ENCODE measurements at places on chromosomes 4 and X. TPM values are rescaled to one million over a fixed set of nuclear protein-coding genes. Genes with fewer than 3 reads are reported as not detected.

- no peak for DNase-seq
Measured at GRCh38 chrX:1741816-1742394, 127.0 kb downstream of the ASMT start.

- no peak for DNase-seq
Measured at GRCh38 chrX:17098516-17099247, 152.2 kb downstream of the REPS2 start.

DNA sequence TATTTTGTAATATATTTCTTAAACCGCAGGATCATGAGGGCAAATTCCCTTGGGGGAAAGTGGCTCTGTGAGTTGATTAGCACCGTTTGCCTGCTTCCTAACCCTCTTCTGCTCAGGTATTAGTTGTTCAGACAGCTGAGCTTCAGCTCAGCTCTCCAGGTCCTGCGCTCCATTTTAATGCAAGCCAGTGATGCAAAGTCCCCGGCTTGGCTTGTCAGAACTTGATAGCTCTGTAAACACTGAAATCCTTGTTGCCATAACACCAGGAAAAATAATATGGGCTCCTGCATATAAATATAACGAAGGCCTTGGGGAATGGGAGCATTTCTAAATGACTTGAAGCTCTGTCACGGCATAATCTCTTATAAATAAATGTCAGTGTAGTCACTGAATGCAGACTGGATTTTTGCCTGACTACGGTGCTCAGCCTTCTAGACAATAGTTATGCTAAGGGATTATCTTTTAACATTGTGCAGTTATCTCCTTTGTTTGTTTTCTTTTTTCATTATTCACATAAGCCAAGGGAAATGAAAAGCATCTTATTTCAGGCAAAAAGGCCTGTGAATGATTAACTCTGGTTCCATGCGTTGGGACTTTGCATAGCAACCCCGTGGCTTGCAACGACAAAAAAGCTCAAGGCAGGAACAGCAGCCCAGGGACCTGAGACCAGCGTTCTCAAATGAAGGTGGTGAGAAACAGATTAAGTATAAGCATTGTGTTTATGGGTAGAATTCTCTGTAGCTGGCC, 253.2 kb downstream of the SPRY1 start:
- DNase-seq, result peak; percentile 81

GRCh38 chr4:118817178-118817930, 18.6 kb downstream of the SEC24D start:
- DNase-seq, result no peak

- no peak for DNase-seq
Measured at GRCh38 chr4:168154546-168155277, 62.4 kb downstream of the ANXA10 start.

GRCh38 chr4:15936495-15936894, 2.0 kb downstream of the FGFBP1 start:
- DNase-seq, result no peak

DNA sequence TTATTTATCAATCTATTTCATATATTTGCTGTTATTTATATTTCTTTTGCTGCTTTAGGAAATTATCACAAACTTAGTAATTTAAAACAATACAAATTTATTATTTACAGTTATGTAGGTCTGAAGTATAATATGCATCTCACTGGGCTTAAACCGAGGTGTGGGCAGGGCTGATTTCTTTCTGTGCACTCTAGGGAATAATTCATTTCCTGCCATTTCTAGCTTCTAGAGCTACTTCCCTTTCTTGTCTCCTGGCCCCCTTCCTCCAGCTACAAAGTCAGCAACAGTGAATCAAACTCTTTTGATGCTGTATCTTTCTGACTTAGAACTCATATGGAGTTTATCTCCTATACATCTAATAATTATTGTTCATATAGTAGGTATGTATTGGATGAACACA, 303.5 kb upstream of the ARSJ start:
- DNase-seq, result no peak

DNA sequence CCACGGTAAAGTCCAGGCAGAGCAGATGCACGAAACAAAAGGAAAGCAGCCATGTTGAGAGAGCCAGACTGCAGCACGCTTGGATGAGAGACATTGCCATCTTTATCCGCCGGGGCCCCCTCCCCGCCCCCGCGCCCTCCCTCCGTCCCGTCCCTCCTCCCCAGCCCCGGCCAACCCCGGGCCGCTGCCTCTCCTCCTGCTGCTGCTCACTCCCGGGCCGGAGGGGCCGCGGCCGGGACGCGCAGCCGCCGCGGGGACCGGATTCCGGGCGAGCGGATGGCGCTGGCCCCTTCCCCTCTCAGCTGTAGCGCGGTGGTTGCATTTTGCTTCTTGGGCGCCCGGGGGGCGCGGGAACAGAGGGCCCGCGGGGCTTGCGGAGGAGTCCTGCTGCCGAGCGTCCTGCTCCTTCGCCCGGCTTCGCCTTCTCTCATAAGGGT, 542 bp downstream of the RNF150 start:
- no peak for DNase-seq

DNA sequence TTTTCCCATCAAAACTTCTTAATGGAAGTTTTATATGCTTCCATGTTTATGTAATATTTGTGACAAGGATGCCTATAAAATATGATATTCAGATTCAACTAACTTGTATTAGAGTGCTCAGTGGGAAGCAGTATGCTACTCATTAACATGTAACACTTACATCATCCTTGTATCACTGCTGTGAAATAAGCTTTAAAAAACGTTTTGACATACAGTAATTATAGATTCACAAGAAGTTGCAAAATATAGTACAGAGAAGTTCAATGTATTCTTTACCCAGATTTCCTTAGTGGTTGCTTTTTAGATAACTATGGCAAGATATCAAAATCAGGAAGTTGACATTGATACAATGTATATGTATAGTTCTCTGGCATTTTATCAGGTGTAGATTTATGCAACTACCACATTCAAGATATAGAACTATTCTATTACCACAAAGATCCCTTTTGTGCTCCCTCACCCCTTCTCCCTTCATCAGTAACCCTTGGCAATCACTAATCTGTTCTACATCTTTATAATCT, 56.3 kb downstream of the DTHD1 start:
- no peak for DNase-seq

DNA sequence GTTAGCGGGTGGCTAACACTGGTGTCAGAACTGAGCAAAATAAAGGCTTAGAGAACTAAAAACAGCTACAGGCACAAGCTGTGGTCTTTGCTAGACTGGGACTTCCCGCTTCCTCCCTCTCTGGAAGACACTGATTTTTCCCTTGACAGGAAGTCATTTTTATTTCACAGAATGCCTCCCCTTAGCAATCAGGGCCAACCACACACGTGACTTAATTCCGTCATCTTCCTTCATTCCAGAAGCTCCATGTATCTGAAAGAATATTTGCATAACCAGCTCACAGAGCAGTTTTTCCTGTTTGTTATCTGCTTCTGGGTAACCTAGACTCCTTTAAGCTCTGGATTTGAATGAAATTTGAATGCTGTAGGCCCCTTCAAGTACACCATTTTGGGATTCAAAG, 327.5 kb upstream of the FRG1 start:
- no peak for DNase-seq

F8A1 gene
- 0.95 TPM for total RNA-seq

SPARCL1 gene
- total RNA-seq, result 783 TPM

GJB1 gene
- total RNA-seq, result 0.79 TPM

SCARB2 gene
- 271 TPM for total RNA-seq

PCDH7 gene
- 121 TPM for total RNA-seq

Data from urinary bladder (tissue), 4 donors.